ENCODE measurements at places on chromosomes 1 and 21. TPM values are rescaled to one million over a fixed set of nuclear protein-coding genes. Genes with fewer than 3 reads are reported as not detected.

DNA sequence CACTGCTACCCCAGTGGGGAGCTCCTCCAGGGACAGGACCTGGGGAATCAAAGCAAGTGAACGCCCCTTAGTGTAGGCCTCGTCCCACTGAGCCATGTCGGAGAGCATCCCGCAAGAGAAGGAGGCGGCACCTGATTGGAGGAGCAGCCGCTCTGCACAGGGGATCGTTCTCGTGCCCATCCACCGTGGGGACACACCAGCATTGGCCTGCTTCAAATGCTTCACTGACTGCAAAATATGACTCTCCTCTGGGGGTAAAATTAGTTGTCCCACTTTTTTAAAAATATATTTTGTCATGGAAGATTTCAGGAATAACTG is 111.0 kb downstream of the PDE9A start:
- DNase-seq: no peak

GRCh38 chr1:58406301-58407071 is 140.0 kb downstream of the OMA1 start:
- no peak for DNase-seq

DNA sequence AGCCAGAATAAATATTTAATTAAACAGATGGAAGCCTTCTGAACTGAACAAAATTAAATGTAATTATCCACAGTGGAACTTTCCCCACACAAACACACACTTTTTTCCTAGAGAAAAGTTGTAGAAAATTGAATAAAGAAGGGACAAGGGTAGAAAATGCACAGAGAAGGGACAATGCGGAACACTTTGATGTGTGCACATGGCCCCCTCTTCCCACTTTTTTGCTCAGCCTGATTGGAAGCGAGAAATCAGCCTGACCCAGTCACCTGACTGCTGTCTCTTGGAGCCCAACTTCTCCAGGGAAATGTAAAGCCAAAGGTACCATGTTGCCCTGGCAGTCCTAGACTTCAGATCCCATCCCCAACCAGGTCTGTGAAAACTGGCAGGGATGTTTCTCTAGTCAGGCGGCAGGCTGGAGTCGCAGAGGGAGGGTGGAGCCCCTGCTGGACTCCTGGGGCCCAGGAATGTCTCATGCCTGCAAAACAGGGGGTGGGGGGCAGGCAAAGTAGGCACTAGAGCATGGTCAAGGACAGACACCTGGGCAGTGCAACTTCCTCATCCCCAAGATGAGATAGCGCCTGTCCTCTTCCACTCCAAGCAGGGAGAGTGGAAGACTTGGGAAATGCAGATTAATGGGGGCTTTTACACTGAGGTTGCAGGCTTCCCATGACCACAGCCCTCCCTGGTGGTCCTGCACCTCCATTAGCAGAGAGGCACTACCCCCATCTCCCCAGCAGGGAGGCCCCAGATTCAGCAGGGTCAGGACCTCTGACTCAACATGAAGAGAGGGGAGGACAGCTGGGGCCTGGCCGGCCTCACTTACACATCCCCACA is 2.8 kb downstream of the CERS2 start:
- DNase-seq: peak; percentile 24

DNA sequence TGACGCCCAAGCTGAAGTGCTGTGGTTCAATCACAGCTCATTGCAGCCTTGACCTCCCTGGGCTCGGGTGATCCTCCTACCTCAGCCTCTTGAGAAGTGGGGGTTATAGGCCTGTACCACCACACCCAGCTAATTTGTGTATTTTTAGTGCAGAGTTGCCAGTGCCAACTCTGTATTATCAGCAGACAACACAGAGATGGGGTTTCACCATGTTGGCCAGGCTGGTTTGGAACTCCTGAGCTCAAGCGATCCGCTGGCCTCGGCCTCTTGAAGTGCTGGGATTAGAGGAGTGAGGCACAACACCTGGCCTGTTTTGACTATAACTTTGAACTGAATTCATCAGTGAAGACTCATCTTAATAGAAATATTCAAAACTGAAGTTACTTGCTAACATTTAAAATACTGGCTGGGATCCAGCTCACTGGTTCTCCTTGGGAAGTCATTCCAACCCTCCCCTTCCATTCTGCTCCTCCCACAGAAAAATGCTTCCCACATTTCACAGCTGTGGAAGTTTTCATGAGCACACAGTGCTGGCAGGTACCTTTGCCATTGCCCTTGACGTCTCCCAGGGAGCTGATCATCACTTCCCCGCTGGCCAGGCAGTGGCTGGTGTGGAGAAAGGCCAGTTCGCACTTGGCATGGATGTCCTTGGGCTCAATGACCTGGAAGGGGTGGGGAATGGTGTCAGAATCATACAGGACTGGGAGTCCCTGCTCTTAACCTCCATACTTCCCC is 4.7 kb downstream of the SELENBP1 start:
- DNase-seq: peak; percentile 6

GRCh38 chr1:163197022-163197421 is 5.7 kb downstream of the RGS5 start:
- DNase-seq: no peak

DNA sequence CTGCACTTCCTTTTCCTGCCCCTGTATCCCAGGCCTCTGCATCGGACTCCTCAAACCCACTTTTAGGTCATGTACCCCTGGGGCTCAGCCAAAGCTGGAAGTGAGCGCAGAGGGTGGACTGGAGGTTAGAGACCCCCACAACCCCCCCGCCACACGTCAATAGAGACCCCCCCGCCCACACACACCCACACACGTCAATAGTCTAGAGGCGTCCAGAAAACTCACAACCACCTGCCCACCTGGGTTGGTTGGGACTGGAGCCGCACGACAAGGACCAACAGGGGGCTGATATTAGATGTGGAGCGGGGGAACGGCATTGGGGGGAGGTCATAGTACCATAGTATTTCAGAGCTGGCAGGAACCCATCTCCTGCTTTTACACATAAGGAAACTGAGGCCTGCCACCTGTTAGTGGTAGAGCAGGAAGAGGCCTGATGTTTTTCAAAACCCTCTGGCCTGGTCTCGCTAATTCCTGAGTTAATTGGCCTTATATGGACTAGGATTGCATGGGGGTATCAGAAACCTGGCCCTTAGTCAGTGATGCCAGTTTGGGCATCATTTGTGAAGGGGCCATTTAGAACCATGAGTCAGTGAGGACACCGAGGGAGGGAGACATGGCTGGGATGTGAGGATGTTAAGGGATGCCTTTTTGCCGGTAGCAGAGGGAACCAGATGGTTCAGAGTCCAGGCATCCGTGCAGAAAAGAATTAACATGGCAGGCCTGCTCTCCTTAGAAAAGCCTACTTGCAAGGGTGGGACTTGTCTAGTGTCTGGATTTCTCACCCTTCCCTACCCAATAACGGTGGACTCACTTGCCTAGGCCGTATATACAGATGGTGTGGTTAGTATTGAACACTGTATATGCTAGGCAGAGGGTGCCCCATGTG is 1.1 kb downstream of the NENF start:
- DNase-seq: no peak

PRKAA2 gene
- 18.8 TPM for total RNA-seq

Measured in renal cortical epithelial cell (primary cell).